ENCODE measurements at places on chromosomes 12 and 14.

GRCh38 chr12:86698641-86698980, 442.4 kb upstream of the MGAT4C start:
- DNase-seq, result peak; percentile 51

GRCh38 chr12:79737875-79738718, 47.3 kb upstream of the PAWR start:
- peak; percentile 64 for DNase-seq

DNA sequence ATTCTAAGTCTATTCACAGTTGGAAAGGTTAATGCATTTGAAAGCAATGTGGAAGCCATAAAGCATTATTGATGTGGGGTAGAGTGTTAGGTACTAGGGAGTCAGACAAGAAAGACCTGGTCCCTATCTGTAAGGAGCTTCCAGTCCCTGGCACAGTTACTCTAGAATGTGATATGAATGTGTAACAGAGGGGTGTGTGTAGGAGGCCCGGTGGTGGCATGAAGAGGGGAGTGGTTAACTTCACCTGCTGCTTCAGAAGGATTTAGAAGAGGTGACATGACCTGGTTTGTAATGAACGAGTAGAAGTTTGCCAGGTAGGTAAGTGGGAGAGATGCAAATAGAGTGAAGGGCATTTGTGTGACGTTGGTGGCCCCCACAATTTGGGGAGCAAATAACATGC, 15.1 kb upstream of the GALNT6 start:
- DNase-seq, result no peak

GRCh38 chr14:51365241-51365965, 125.4 kb downstream of the TMX1 start:
- DNase-seq, result no peak

GRCh38 chr12:77601069-77601468, 229.6 kb upstream of the NAV3 start:
- DNase-seq, result no peak

- DNase-seq, result no peak
These were observed 102.5 kb upstream of the RTL1 start for GRCh38 chr14:101006008-101006407.

GRCh38 chr12:100382338-100382737, 25.5 kb downstream of the SLC17A8 start:
- no peak for DNase-seq

GRCh38 chr12:105492591-105493545, 162.4 kb downstream of the C12orf75 start:
- no peak for DNase-seq

GRCh38 chr12:93743999-93744689, 67.0 kb downstream of the CRADD start:
- DNase-seq, result no peak

- no peak for DNase-seq
These were observed 115.8 kb upstream of the CCDC198 start for GRCh38 chr14:57609192-57610075.

GRCh38 chr12:442235-442884, 17.4 kb upstream of the B4GALNT3 start:
- DNase-seq, result peak; percentile 15

- no peak for DNase-seq
These were observed 19.3 kb downstream of the SLC25A3 start for GRCh38 chr12:98612696-98613334.

DNA sequence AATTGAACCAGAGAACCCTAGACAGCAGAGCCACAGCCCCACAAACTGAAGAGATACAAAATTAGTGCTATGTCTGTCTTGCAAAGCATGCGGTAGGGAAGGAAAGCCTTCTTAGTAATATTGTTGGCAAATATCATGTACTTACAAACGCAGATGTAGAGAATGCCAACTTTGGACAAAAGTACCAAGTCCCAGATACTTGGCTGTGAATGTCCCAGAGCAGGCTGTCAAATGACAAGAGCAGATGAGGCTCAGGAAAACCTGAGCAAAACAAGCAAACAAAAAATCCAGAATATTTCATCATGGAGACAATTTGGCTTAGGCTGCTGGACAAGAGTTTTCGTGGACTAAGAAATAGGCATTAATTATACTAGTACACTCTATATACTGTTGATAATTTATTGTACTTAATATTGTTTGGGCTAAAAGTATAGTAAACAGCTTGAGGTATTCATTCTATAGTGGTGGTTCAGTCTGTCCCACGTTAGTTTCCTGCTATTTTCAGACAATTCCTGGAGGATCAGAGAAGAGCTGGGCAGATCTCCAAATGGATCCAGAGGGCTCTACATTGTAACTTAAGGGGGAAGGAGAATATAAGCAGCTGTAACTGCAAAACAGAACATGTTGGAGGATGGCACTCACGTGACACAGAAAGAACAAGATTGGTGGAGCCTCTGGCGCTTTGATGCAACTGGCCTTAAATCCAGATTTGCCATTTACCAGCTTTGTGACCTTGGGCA, 329.8 kb downstream of the ATP23 start:
- no peak for DNase-seq

DNA sequence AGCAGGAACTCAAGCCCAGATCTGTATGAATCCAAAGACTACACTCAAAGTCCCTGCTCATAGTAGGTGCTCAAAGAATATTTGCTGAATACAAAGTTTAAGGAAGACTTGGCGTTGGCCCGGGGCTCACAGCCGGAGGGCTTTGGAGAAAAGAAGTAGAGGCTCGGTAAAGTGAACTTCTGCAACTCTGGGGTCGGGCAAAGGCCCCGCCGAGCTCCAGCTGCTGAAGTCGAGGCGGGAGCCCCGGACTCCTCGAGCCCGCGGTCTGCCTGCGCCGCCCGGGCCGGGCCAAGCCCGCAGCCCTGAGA, 335 bp downstream of the GCN1 start:
- DNase-seq, result no peak

- DNase-seq, result no peak
These were observed 717 bp downstream of the PPHLN1 start for GRCh38 chr12:42326541-42327226.

GRCh38 chr14:91061056-91061887, 831 bp upstream of the RPS6KA5 start:
- DNase-seq, result no peak

DNA sequence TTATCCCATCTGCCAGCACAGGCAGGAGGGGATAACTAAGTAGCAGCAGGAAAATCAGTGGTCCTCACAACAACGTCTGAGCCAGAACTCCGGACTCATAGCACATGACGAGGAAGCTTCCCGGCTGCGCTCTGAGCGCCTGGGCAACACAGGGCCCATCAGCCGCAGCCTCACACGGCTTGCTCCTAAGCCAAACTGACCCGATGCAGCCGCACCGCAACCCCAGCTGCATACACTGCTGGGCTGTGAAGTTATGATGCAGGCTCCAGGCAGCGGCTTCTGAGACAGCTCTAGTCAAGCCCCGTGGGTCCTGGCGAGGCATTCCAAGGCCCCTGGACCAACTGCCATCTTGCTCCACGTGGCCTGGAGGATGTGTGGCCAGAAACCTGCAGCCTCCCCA, 28.1 kb downstream of the ZFYVE21 start:
- DNase-seq, result no peak

DNA sequence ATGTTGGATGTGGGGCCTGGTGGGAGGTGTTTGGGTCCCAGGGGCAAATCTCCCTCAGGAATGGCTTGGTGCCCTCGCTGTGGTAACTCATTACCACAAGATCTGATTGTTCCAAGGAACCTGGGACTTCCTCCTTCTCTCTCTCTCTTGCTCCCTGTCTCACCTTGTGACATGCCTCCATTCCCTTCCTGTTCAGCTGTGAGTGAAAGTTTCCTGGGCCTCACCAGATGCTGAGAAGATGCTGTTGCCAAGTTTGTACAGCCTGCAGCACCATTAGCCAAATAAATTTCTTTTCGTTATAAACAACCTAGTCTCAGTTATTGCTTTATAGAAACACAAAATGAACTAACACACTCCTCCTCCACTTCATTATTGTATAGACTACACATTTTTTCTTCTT, 759.8 kb upstream of the MDGA2 start:
- DNase-seq, result no peak

DNA sequence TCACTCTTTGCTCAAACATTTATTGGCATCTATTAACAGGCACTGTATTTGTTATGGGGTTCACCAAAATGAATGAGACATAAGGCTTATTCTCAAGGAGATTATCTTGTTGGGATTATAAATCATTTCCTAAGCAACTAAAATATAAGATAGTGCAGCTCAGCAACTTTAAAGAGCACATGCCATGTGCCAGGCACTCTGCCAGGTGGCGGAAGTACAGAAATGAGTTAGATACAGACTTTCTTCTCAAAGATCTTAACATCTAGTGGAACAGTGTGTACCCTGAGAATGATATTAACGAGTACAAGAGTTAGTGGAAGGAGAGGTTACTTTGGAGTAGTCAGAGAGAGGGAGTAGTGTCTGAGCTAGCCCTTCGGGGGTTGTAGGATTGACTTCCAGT, 28.4 kb upstream of the TOMM20L start:
- no peak for DNase-seq

- no peak for DNase-seq
These were observed 14.2 kb upstream of the TXNRD1 start for GRCh38 chr12:104201238-104202001.

DNA sequence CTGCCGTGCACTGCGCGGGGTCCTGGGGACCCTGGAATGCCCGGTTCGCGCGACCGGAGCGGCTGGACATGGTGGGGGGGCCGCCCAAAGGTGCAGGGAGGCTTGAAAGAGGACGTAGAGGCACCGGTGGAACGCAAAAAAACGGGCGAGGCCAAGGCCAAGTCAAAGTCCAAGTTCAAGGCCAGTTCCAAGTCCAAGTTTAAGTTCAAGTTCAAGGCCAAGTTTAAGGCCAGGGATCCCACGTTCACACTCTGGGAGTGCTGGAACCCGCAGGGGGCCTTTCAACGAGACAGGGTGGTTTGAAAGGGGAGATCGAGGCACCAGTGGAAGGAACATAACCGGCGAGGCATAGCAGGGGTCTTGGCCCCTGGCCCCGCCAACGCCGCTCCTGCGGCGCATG, 317.6 kb downstream of the ALG10 start:
- DNase-seq, result no peak

DNA sequence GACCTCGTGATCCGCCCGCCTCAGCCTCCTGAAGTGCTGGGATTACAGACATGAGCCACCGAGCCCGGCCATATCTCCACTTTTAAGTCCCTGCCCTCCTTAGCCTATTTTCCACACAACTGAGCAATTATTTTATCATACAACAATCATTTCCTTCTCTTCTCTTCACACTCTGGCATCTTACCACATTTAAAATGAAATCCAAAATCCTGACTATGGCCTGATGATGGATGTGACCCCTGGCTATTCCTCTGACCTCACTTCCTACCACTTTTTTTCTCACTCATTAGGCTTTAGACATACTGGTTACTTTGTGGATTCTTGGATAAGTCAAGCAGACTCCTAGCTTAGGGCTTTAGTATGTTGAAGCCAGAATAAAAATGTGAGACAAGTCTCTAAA, 21.9 kb upstream of the EID3 start:
- DNase-seq, result no peak

GRCh38 chr12:47736877-47737676, 11.8 kb upstream of the ENDOU start:
- DNase-seq, result no peak

DNA sequence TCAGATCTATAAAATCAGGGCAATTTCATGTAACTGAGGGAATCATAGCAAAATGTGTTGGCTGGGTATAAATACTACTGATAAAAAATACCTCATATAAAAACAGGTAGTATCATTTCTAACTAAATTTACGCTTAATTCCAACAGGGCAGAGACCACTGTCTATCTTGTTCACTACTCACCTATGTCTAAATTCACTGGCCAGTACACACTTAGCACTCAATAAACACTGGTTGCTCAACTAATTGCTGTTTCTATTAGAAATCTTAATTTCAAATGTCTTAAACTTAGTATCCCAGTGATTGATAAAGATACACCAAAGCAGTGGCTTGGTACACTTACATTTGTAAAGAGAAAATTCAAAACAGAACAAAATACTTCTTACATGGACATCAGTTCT, 55.6 kb downstream of the HNRNPC start:
- DNase-seq, result no peak

DNA sequence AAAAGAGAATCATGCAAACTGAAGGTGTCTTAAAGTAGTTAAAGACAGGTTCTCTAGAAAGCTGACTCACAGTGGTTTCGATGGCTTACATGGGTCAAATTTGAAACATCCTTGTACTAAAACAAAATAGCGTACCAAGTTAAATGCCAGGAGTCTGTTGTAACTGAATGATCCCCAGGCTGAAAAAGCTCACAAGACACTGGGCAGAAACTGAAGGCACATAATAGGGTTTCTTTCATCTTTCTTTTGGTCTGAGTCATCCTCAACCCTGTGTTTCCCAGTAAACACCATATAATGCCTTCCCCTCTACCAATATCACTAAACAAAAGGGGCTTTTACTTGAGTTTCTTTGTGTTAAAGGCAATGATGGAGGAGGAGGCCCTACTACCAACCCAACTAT, 12.8 kb downstream of the ZFYVE1 start:
- no peak for DNase-seq

GRCh38 chr14:103451401-103451800, 66.2 kb downstream of the MARK3 start:
- DNase-seq, result no peak

GRCh38 chr12:76277480-76277879, 70.7 kb downstream of the BBS10 start:
- DNase-seq, result peak; percentile 78

GRCh38 chr12:115312901-115313300, 628.9 kb upstream of the TBX3 start:
- DNase-seq, result no peak

GRCh38 chr14:90510159-90510558, 113.3 kb downstream of the CALM1 start:
- DNase-seq, result no peak

DNA sequence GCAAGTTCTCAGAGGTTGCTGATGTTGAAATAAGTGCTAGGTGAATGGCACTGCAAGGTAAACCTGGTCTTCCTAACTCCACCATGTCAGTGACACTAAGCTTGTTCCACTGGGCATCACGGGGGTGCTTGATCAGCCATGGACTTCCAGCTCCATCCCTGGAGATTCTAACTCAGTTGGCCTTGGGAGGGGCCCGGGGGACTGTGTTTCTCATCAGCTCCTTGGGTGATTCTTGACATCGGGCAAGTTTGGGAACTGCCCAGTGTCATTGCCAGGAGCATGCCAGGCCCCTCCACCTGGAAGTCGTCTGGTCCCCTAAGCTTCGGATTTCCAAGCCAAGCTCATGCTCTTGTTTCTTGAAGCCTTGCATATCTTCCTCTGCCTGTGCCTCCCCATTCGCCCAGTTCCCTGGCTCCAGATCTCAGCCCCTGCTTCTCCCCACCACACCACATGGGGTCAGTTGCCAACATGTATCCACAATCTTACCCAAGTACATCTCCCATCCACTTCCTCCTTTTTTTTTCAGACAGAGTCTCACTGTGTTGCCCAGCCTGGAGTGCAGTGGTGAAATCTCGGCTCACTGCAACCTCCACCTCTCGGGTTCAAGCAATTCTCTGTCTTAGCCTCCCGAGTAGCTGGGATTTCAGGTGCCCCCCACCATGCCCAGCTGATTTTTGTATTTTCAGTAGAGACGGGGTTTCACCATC, 30.7 kb upstream of the RFLNA start:
- no peak for DNase-seq

GRCh38 chr14:21042918-21043317, 756 bp downstream of the RNASE7 start:
- DNase-seq, result no peak

GRCh38 chr12:71201136-71201679, 43.4 kb upstream of the TSPAN8 start:
- no peak for DNase-seq
